ENCODE measurements at places on chromosomes 2 and 18.

DNA sequence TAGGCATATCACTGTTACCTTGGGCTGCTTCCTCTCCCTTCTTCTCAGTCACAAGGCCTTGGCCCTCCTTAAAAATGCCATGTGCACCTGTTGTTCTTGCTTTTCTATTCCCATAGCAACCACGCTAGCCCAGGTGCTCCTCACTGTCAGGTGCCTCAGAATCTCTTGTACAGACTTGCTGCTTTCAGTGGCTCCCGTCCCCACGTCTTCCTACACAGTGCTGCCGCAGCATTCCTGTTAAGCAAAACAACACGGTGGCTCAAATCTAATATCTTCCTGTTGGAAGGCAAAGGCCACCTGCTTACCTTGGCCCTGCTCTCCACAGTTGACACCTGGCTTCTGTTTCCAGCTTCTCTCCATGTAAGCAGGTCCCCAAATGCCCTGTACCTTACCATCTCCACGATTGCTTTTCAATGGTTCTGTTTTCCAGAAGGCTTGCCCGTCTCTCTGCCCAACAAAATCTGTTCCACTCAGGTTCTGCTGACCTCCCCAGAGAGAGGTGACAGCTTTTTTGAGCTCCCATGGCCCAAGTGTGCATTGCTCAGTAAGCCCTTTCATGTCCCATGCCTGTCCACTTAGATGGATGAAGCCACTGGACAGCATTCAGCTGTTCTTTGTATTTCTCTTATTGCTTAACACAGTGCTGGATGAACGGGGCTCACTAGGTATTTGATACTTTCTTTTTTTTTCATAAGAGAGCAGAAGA lies 240.4 kb downstream of the PRKCE start:
- peak; percentile 28 for DNase-seq

- no peak for DNase-seq
Observed at GRCh38 chr2:205748639-205749038, 66.3 kb downstream of the NRP2 start.

DNA sequence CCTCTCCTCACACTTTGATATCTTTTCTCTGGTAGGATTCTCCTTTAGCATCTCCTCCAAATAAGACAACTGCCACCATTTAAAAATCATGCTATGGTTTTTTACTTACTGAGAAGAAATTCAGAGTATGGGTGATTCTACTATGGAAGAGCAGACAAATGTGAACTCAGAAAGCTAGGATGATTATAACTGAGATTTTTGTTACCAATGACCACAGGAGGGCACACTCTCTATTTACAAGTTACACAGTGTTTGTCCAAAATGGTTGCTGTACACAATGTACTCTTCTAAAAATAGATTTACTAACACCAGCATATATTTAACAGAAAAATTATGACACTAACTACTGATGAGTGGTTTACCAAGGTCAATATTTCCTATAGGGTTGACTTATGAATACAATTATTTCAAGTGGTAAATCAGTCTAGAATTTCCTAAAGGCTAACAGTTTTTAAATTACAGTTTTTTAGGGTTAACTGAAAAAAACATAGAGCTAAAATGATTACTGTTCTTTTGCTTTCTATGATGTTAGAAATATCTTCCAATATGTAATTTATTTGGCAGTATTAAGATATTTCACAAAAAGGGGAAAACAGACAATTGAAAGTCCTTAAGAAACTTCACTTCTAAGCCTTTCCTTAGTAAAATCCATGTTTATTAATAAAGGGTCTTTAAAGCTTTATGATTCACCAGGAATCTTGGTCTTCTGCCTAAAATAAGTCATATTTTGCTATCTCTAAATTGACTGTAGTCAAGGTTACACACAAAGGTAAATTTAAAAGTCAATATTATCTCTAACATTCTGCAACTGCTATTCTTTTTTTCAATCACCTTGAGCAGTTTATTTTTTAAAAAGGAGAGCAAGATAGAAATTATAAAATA lies 57.2 kb downstream of the MAP4K3 start:
- DNase-seq: peak; percentile 34

DNA sequence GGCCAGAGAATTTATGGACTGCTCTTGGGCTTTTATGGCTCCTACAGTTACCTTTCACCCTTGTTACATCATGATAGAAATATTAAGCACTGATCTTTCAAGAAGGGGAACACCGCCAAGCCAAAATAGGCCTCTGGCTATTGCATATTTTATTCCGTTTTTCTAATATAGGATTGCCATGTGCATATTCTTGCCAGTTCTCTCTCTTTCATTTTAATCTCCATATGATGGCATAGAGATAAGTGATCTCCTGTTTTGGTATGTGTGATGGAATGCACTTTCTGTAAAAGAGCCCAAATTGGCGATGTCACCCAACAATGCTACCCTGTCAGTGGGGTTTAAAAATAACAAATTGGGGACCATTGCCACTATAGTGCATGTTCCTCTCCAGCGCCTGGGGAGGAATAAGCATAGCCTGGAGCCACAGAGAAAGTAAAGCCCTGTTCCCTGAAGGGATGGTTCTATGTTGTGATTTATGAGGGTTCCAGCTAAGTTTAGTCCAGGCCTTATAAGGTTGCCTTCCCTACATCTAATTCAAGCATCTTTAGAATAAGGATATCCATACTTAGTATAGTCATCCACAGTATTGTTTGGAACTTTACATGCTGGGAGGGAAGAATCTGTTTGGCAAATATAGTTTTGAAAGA lies 26.9 kb downstream of the CMPK2 start:
- no peak for DNase-seq

GRCh38 chr18:4203568-4204437 lies 251.3 kb downstream of the DLGAP1 start:
- DNase-seq: no peak

DNA sequence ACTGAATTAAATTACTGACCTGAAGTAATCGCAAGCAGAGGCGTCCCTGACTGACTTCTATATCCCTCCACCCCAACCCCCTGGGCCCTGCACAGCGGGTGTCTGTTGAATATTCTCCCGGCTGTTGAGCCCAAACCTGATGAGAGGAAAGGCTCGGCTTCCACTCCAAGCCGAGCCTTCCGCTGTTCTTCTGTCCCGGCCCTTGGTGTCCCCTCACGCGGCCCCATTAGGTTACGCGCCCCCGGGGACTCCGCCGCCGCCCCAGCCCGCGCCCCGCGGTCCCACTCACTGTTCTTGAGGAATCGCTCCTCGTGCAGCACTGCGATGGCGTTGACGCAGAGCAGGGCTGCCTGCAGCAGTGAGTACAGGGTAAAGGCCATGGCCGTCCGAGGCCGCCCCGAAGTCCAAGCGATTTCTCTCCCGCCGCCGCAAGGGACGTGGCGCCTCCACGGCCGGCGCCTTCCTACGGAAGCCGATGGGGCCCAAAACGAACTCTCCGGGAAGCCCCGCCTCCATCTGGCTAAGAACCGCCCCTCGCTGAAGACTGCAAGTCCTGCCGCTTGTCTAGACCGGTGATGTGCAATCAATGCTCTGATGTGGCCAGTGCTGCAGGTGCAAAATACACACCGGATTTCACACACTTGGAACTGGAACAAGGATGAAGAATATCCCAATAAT lies at the start of gene IER3IP1:
TSS of gene IER3IP1 (minus strand) at position 467 of the 678 bp plus-strand sequence. CDS start at position 380, 87 bp downstream.
- DNase-seq: peak; percentile 88

DNA sequence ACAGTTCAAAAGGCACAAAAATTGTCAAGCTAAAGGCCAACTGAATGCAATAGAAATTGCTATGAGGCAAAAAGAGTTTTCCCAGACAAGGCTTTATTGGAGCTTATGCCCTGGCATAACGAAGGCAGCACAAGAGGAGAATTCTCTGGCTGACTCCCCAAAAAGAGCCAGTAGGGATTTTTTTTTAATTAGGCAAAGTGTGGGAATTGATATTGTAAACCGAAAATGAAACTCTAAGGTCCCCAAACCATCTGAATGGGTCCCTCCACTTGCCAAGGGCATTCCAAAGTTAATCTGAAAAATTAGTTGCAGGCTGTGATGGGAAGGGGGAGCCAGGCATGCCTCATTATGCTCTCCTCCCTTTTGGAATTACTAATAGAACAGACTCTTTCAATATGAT lies 118.9 kb downstream of the SPOPL start:
- no peak for DNase-seq

- no peak for DNase-seq
Observed at GRCh38 chr2:25816249-25816648, 62.0 kb downstream of the ASXL2 start.

GRCh38 chr2:26679867-26680266 lies 12.7 kb upstream of the KCNK3 start:
- no peak for DNase-seq

- DNase-seq: no peak
Observed at GRCh38 chr2:38026846-38027245, 49.1 kb downstream of the CYP1B1 start.

DNA sequence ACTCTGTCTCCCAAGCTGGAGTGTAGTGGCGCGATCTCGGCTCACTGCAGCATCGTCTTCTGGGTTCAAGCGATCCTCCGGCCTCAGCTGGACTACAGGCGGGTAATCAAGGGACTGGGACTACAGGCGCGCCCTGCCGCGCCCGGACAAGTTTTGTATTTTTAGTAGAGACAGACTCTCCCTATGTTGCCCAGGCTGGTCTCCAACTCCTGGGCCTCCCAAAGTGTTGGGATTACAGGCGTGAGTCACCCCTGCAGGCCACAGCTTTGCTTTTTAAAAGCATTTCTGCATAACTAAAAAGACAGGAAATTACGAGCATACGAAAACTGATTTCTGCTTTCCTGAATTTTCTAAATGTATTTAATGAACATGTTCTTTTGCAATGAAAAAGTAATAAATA lies 916 bp upstream of the OSBPL1A start:
- no peak for DNase-seq

DNA sequence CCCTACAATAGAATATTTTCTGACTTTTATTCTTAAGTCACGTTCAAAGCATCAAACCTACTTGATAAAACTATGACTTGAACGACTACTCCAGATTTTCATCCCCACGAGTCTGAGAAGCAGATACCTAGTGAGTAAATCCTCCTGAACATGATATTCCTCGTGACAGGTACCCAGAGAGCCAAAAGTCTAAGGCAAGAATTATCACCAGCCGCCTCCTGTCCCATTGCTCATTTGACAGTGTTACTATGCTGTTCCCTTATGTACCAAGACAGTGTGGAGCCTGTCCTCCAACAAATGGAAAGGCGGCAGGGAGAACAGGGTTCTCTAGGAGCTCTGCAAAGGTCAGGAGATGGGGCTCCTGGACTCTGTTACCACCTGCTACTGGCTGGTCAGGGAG lies 8.3 kb upstream of the ALPK2 start:
- DNase-seq: no peak

- DNase-seq: no peak
Observed at GRCh38 chr2:176494949-176495353, 225.7 kb downstream of the MTX2 start.

DNA sequence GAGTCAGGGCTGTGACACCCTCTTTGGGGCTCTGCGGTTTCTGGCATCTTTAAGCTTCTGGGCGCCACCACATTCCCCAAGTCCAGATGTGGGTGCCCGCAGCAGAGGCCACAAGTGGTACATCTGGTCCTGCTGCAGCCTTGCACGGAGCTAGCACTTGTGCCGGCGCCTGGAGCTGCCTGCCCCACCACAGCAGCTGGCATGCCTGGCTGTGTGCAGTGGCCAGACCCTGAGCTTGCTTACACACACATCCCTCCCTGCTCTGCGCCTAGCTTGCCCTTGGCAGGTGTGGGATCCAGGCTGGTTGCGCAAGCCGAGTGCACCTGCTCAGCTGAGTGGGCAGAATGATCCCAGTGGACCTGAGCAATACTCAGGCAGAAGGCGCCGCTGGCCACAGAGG lies 27.3 kb downstream of the SLC4A10 start:
- DNase-seq: no peak

DNA sequence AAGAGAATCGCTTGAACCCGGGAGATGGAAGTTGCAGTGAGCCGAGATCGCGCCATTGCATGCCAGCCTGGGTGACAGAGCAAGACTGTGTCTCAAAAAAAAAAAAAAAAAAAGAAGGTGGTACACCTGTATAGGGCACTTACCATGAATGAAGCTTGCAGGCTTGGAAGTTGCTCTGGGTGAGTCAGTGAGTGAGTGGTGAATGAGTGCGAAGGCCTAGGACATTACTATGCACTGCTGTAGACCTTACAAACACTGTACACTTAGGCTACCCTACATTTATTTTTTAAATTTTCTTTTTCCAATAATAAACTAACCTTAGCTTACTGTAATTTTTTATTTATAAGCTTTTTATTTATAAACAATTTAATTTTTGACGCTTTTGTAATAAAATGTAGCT lies 78.4 kb upstream of the ATG16L1 start:
- DNase-seq: no peak

DNA sequence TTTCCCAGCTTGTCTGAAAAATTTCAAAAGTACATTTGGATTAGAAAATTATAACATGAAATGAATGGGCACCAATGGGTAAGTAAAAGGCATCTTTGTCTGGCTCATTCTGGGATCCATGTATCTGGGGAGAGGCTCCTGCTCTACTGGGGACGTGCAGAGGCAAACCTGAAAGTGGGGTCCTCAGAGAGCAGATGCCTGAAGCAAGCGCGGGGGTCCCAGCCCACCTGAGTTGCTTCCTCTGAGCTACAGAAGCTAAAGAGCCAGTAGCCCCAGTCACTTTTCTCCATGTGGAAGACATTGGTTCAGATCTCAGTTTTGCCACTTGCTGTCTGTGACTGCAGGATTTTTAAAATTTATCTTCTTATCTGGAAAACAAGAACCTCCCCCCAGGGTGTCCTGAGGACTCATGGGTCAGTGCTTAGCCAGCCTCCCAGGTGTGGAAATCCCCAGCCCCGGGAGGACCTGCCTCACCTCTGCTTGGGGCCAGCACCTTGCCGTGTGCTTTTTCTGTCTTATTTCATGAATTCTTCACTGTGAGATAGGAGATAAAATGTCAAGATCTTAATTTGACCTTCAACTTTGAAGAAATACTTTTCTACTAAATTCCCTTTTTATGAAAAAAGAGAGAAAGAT lies 25.1 kb upstream of the ODC1 start:
- DNase-seq: no peak

DNA sequence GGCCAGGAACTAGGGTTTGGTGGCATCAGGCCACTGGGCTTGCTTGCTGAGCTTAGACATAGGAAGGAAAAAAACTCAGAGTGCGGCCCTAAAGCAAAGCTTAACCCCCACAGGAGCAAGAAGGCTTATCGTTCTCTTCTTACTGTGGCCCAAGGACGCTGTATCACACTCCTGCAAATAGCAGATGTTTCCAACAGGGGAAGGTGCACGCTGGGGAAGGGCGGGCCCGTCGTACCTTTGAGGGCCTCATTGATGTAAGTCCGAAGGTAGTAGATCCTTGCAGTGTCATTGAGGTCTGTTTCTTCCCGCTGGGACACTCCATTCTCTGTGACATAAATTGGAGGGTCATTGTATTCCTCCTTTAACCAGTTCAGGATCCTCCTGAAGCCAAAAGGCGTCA lies 46.6 kb downstream of the LCT start:
- no peak for DNase-seq

GRCh38 chr2:64604155-64604554 lies 49.6 kb downstream of the SERTAD2 start:
- no peak for DNase-seq

GRCh38 chr2:209790066-209790728 lies 18.6 kb downstream of the UNC80 start:
- DNase-seq: no peak

- DNase-seq: no peak
Observed at GRCh38 chr2:178860551-178860950, 53.3 kb upstream of the TTN start.

Measured in NCI-H1436 (cell line).